ENCODE measurements at places on chromosomes 6 and 20. TPM values are rescaled to one million over a fixed set of nuclear protein-coding genes. Genes with fewer than 3 reads are reported as not detected.

DYNLT2 gene
- 1.4 TPM for total RNA-seq

SYS1 gene
- total RNA-seq, result 19.3 TPM

MATN4 gene
- total RNA-seq, result not detected

EPM2A gene
- 5.0 TPM for total RNA-seq

VGLL2 gene
- total RNA-seq, result not detected

SOBP gene
- total RNA-seq, result 6.0 TPM

RAD21L1 gene
- 0.07 TPM for total RNA-seq

MOG gene
- total RNA-seq, result not detected

RBM39 gene
- 336 TPM for total RNA-seq

TINAG gene
- not detected for total RNA-seq

PIGT gene
- total RNA-seq, result 39.2 TPM

SLC35B2 gene
- 44.9 TPM for total RNA-seq

IP6K3 gene
- not detected for total RNA-seq

NFS1 gene
- 15.6 TPM for total RNA-seq

GATA5 gene
- total RNA-seq, result 0.40 TPM

SULF2 gene
- 41.2 TPM for total RNA-seq

GGTLC1 gene
- total RNA-seq, result not detected

RAB32 gene
- 103 TPM for total RNA-seq
